ENCODE measurements at places on chromosomes 2 and 18.

DNA sequence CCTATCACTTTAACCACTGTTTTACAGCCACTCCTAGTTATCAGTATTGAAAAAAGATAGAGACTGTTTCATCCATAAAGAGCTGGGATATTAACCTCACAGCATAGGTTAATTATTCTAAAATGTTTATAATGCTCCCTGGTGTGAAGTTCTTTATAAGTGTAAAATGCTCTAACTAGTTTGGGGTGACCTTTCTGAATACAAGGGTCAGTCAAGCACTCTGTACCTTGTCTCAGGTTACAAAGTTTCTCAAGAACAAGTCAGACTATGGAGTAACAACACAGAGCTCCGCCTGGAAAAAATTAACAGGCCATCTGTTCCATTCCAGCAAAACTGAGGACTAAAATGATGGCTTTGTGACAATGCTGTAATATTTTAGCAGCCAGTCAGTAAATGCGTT lies 107.4 kb downstream of the NOL4 start:
- no peak for DNase-seq

- no peak for DNase-seq
Measured at GRCh38 chr2:179248024-179248348, 16.6 kb downstream of the SESTD1 start.

GRCh38 chr2:25897506-25897905 lies 19.2 kb upstream of the ASXL2 start:
- DNase-seq: no peak

- DNase-seq: no peak
Measured at GRCh38 chr2:240392084-240392947, 43.1 kb upstream of the GPC1 start.

DNA sequence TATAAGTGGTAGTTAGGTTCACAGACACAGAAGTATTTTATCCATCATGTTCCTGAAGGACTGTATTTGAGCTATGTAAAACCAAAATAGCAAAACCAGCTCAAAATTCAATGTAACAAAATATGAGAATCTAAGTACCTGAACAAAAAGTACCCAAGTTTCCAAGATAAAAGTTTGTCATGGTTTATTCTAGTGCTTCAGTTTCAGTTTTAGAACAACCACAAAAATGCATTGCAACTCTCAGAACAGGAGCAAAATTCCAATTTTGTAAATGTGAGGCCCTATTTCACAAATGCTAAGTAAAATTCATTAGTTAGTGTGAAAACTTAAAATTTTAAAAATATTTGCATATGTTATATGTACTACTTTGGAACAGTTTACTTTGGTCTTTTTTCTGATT lies 5.0 kb upstream of the ALPK2 start:
- no peak for DNase-seq

- peak; percentile 36 for DNase-seq
Measured at GRCh38 chr2:181163139-181163538, 182.7 kb downstream of the UBE2E3 start.

DNA sequence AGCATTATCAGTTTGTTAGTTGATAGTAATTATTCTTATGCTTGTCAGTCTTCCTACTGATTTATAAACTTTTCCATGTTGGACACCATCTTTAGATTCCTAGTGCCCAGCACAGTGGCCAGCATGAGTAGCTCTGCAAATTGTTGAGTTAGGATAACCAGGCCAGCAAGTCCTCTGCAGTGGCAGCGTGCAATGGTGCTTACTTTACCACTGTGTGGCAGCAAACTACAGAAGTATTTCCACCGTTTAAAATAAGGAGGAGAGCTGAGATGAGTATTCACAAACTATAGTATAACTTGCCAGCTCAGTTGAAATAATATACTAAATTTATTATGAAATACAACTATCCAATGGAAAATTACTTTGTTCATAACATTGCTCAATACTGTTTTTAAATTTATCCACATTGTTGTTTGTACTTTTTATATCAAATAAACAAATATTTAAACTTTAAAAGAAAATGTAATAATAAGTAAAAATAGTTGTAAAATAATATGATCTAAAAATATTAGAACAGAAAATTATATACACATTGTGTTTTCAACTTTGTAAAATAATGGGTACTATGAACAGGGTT lies 9.3 kb upstream of the THADA start:
- DNase-seq: peak; percentile 60

DNA sequence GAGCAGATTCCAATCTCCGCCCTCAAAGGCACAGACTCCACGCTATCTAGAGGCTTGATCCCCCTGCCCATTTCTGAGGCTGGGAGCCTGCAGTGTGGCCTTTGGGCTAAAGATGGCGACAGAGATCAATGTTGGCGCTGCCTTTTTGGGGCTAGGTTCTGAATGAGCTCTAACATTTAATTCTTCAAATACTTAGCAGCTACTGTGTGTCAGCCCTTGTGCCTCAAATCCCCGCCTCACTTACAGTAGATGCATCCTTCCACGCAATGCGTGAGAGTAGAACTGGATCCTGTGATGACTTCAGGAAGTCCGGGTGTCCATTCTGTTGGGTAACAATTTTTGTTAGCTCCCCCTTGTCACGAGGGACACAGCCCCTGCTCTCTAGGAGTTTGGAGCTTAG lies 12.4 kb downstream of the IL1F10 start:
- peak; percentile 48 for DNase-seq

DNA sequence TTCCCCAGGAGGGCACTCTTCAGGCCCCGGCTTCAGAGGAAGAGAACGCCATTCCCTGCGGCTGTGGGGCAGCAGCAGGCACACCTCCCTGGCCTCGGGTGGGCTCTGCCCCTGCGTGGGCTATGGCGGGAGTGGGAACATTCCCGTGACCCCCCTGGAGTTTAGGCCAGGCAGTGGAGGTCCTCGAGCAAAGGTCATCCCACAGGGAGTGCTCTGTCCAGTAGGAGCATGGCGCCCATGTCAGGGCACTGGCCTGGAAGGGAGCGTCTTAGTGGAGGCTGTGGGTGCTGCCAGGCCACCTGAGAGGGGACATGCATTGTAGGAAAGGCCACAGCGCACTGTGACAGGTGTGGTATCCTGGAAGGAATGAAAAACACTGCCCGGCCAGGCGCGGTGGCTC lies 9.2 kb upstream of the NFATC1 start:
- no peak for DNase-seq

DNA sequence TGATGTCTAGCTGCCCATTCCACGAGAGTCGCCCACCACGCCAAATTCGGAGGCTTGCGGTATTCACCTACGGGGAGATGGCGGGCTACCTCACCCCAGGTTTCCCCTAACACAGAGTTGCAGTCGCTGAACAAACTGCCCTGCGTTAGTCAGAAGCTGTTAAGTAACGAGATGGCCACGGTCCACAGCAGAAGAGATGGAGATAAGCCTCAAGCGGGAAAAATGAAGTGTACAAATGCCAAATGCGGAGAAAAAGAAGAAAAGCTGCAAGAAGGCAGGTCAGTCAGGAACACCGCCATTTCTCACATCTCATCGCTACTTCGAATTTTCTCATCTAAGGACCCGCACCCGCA lies 425 bp downstream of the ASB3 start:
- no peak for DNase-seq

GRCh38 chr2:72994991-72995380 lies 76.5 kb downstream of the SFXN5 start:
- DNase-seq: no peak

GRCh38 chr2:212864186-212864585 lies 287.2 kb downstream of the IKZF2 start:
- no peak for DNase-seq

DNA sequence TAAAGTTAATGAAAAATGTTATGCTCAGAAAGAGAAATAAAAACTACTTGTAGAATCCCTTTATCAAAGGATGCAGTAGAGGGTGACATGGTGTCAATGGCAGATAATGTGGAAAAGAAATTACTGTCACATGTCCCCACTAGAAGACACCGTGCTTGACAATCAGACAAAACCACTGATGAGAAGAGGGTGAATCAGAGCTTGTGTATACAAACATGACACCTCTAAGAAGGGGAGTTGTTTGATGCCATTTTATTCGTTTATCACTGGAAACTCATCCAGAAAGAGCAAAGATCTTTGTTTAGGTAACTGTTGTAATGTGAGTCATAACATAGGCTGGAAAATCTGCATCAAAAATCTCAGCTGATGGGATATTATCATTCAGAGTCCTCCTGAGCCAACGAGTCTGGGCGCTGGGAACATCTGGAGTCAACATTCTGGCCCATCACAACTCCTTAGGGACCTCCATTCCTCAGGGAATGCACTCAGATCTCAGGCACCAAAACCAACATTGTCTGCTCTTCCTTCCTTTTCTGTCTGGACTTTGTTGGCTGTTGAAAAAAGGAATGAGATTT lies 49.5 kb upstream of the RAB12 start:
- no peak for DNase-seq

DNA sequence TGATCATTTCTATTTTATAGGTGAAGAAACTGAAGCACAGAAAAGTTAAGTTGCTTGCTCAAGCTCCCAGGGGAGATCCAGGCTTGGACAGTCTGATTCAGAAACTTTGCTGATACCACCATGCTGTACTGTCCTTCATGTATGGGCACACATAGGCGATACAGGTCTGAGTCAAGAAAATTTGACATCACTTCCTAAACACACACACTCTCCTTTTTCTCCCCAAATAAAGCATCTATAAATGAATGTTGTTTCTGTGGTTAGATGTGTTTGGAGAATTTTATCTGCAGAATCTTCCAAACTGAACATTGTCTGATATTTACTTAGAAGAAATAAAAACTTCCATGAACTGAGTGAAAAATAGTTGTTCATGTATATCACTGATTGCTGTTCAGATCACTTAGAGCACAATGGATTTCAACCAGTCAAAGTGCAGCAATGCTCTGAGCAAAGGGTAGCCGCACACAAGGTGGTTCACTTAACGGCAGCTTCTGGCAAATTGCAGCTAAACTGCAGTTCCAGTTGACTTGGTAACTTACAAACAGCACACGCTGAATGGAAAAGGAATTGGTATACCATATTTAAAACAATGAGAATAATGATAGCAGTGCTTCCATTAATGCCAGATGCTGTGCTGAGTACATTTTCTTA lies 10.0 kb upstream of the AGFG1 start:
- no peak for DNase-seq

GRCh38 chr18:38241736-38242135 lies 676.1 kb upstream of the CELF4 start:
- DNase-seq: no peak

DNA sequence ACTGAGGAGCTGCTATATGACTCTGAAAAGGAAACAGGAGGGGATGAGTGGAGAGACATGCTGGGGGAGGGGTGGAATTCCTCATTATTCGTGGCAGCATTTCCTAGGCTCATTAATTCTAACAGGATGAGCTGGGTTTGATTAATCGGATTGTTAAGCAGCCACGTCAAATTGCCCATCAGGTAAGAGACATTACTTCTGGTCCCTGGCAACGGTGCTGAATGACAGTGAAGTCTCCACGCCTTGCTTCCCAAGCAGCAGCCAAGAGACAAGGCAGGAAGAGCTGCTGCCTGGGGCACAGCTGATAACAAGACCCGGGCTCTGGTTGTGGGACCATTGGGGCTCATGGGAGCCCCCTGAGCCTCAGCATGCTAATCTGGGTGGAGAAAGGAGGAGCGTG lies 86.6 kb downstream of the MARCHF4 start:
- DNase-seq: peak; percentile 26

DNA sequence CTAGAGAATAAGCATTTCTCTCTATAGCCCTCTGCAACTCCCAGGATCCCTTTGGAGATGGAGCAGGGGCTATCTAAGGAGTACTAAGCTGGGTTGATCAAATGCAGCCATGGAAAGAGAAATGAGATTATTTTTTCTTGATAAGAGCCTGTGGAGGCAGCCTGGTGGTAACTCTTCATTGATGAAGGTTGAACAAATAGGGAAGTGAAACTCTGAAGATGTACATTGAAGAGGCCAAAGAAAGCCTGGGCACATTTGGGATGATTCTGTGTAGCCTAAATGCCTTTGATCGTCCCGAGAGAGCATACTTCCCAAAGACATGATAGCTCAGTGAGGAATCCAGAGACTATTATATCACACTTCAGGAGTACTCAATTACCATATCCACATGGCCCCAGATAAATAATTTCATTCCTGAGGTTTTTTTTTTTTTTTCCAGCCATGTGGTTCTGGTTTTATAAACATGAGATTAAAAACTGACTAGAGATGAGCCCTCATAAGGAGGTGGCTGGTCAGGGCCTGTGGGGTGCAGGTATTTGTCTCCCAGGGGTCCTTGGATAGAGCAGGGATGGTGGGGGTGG lies 192.5 kb downstream of the TPGS2 start:
- no peak for DNase-seq

- DNase-seq: no peak
Measured at GRCh38 chr2:176280156-176280555, 10.9 kb downstream of the MTX2 start.

- no peak for DNase-seq
Measured at GRCh38 chr2:33518929-33519328, 42.5 kb downstream of the RASGRP3 start.

- no peak for DNase-seq
Measured at GRCh38 chr2:133109772-133110171, 439.8 kb upstream of the LYPD1 start.

DNA sequence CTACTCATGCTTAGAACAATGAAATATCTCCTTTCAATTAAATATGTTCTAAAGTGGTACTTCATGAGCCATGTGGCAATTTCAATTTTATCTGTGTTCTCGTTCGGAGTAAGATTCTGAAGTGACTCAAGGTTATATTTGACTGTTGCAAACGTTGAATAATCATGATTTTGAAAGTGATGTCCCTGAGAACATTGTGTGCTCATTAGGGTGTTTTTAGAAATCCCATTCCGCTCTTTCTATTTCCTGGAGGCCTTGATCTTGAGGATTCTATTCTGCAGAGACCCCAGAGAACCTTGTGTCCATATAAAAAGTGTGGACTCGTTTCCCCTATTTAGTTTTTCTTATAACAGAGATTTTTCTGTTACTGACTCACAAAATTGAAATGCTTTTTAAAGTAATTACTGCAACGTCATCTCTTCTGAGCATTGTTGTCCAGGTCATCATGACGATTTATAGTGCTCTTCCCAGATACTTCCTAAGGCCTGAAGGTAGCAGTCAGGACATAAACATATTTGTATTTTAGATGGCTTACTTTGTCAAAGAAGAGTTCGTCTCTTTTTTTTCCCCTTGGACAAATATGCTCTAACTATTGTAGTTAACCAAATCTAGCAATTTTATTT lies 27.2 kb downstream of the IL1R2 start:
- DNase-seq: no peak

DNA sequence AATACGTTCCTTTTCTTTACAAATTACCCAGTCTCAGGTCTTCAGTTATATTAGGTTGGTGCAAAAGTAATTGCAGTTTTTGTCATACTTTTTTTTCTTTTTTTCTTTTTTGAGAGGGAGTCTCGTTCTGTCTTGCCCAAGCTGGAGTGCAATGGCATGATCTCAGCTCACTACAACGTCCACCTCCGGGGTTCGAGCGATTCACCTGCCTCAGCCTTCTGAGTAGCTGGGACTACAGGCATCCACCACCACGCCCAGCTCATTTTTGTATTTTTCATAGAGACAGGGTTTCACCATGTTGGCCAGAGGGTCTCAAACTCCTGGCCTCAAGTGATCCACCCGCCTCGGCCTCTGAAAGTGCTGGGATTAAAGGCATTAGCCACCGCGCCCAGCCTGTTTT lies 43.8 kb upstream of the ASAP2 start:
- no peak for DNase-seq

- no peak for DNase-seq
Measured at GRCh38 chr18:68121308-68121707, 593.6 kb downstream of the TMX3 start.

Data from common myeloid progenitor, CD34-positive (primary cell).